AG04450 (cell line): ENCODE measurements at places on chromosomes 12 and 14.

GRCh38 chr14:64112867-64113678, 181.1 kb downstream of the ESR2 start:
- DNase-seq: no peak

DNA sequence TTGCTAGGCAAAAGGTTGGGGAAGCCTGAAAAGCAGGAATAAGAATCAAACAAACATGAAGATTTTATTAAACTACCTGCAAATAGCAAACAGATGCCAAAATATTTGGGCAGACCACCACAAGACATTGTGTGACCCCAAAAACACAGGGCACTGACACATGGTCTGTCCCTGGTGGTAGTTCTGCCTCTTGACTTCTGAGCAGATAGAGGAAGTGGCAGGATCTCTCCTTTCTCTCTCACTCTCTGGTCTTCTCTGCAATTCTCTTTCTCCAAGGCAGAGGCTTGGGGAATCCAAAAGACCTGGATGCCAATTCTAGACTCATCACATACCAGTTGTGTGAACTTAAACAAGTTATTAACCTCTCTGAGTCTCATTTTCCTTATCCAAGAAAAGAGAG, 4.3 kb upstream of the PTGDR start:
- no peak for DNase-seq

GRCh38 chr14:32434880-32435279, 105.8 kb downstream of the AKAP6 start:
- no peak for DNase-seq

DNA sequence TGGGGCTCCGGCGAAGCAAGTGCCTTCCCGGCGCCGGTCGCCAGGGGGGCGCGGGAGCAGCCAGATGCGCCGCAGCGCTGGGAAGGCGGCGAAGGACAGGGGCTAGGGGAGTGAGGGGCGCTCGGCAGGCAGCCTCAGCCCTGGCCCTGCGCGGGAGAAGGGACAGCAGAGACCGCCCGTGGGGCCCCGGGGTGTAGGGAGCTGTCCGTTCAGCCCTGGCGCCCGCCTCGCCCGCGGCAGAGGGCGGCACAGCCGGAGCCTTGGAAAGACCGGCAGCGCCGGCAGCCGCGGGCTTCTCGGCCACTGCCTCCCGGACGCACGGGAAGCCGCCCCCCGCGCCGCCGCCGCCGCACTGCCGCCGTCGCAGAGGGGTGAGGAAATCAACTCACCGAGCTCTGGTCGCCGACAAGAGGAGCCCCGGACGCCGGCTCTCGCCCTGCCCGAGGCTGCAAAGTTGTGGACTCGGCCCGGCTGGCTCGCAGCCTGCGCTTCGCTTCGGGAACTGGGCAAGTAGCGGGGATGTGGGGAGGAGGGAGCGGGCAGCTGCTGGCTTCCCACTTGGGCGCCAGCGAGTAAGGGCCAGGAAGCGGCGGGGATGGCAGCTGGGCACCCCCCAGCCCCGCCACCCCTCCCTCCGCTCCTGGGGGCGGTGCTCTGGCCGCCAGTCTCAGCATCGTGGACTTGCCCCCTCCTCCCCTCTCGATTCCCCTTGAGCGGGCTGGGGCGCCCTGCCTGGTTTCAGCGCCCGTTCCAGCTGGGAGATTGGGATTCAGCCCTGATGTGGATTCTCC, at the start of gene ZDHHC22:
Gene ZDHHC22, minus strand, starts transcription at position 578 of the 791 bp plus-strand sequence. CDS start 2,053 bp downstream, outside the sequence.
- DNase-seq: no peak

DNA sequence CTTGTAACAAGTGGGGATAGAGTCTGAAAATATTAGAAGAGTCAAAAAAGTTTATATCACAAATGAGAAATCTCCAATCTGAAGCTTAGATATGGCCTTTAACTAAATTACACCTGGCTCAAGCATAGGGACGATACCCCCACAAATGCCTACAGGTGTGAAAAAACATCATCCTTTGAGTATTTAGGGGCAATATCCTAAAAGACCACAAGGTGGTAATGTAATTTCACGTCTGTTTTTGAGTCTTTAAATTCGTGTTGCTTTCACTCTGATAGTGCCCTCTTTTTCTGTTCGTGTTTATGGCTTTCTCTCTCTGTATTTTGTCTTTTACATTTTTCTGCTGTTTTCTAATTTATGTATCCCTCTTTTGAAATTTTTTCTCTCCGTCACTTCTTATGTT, 84.3 kb downstream of the ETNK1 start:
- DNase-seq: no peak

DNA sequence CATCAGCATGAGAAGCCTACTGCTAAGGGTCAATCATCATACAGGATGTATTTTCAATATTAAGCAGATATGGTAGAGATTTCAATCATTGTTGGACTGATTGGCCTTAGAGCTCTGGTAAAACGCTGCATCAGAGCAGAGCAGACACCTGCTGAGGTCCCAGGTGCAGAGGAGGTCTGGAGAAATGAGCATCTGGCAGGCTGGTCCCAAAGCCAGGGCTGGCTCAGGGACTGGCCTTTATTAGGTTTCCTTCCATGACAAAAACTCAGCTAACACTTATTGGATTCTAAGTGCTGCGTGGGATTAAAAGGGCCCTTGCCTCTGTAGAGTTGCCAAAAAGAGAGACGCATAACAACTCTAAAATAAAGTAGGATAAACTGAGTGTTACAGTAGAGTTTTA, 29.7 kb downstream of the AKAP6 start:
- DNase-seq: no peak

GRCh38 chr12:126347421-126347820, 1282.2 kb downstream of the AACS start:
- DNase-seq: no peak

DNA sequence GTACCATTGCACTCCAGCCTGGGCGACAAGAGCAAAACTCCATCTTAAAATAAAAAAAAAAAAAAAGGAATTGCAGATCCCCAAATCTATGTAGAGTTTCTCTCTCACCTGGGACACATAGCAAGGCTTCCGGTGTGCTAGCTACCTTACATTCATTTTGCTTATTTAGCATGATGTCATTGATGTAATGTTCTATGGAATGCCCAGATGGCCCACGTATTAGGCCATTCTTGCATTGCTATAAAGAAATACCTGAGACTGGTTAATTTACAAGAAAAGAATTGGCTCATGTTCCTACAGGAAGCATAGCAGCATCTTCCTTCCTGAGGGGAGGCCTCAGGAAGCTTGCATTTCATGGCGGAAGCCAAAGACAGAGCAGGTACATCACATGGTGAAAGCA, 36.9 kb upstream of the A2ML1 start:
- DNase-seq: no peak

GRCh38 chr12:49554266-49554665, 13.7 kb downstream of the MCRS1 start:
- no peak for DNase-seq

- no peak for DNase-seq
Measured at GRCh38 chr12:77847060-77847541, 16.4 kb downstream of the NAV3 start.

GRCh38 chr12:77493302-77494168, 337.2 kb upstream of the NAV3 start:
- DNase-seq: no peak

GRCh38 chr14:73290279-73290678, 53.0 kb downstream of the PAPLN start:
- no peak for DNase-seq

GRCh38 chr12:62372134-62372533, 94.5 kb upstream of the MON2 start:
- no peak for DNase-seq

GRCh38 chr14:22613736-22614239, 15.7 kb downstream of the ABHD4 start:
- no peak for DNase-seq

GRCh38 chr12:10409392-10409791, at the start of gene KLRC4:
KLRC4 (minus strand) TSS chr12:10409757; CDS start chr12:10409575, 182 bp downstream.
- no peak for DNase-seq

- no peak for DNase-seq
Measured at GRCh38 chr12:58268069-58268468, 326.7 kb downstream of the ATP23 start.

DNA sequence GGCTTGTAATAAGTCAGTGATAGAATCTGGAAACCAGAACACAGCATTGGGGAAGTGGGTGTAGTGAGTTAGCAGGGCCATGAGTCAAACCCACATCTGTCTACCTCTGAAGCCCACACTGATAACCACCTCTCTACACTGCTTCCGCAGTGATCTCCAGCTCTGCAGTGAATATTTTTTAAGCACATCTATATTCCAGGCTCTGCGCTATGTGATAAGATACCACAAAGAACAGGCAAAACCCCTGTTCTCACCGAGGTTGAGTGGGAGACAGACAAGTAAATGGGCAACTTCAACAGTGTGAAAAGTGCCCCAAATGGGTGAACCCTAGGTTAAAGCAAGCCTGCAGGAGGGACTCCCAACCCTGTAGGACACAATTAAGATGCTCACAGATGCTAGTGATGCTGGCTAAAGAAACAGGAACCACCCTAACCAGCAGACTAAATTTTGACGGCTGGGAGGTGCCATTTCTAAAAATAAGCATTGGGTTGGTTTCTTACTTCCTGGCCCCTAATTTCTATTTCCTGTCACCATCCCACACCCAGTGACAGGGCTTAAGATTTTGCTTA, 375.0 kb downstream of the DPF3 start:
- no peak for DNase-seq

- no peak for DNase-seq
Measured at GRCh38 chr14:82896476-82896875, 1362.8 kb upstream of the SEL1L start.

GRCh38 chr12:30437044-30437443, 258.6 kb downstream of the IPO8 start:
- no peak for DNase-seq

DNA sequence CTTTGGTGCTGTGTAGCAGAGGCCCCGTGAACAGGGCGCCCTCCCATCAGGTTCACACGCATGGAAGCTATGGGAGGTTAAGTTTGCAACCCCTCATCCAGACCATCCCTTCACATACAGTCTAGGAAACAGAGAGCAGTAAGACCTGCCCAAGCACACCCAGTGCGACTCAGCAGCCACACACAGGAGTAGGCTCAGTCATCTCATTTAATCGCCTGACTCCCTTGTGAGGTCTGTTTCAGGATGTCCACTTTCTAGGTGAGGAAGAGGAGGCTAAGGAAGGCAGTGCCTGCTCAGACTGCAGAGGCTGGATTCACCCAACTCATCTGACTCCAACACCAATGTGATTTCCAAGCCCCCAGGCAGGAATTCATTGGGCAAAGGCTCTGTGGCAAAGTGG, 11.9 kb downstream of the BDKRB1 start:
- DNase-seq: no peak

GRCh38 chr14:101854366-101854765, 92.9 kb downstream of the PPP2R5C start:
- DNase-seq: no peak

GRCh38 chr12:28568118-28568517, 377.9 kb downstream of the CCDC91 start:
- DNase-seq: peak; percentile 73

DNA sequence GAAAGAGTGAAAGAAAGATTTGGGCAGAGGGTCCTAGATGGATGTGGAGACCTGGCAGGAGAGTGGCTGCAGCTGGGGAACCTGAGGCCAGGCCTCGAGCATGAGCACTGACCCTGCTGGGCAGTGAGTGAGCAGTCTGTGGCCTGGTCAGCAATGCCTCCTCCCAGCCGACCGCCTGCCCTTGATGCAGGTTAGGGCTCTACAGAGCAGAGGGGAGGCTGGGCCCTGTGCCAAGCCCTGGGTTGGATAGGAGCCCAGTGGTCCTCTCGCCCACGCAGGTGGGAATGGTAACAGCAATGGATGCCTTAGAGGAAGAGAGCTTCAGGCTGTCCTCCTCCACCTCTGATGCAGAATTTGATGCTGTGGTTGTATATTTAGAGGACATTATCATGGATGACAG, 59.8 kb downstream of the RAB35 start:
- no peak for DNase-seq

DNA sequence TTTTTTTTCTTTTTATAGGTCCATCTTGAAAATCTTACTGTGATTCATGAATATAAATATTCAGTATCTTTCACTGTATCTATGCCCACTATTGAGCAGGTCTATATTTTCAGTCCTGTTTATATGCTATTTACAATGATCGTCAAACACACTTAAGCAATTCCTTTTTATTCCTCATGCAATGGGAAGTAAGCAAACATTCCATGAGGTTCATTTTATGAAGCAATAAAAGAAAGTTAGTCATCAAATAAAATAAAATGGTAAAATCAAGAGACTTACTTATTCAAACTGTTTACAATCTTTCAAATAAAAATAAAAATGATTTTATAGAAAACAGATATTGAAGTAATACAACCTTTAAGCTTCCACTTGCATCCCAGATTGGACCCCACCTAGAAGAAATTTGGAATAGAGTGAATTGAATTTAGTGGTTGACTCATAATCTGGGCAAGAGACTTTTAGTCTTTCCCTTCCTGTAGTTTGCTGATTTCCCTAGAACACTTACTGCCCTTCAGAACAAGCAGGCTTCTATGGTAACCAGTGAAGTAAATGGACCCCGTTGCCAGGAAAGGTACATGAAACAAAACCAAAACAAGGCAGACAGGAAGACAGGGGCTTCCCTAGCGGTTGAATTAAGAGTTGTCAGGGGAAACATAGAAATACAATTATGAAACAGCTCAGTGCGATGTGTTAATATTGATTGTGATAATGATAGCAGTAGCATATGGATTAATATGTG, 241.0 kb upstream of the ATP2B1 start:
- DNase-seq: no peak

DNA sequence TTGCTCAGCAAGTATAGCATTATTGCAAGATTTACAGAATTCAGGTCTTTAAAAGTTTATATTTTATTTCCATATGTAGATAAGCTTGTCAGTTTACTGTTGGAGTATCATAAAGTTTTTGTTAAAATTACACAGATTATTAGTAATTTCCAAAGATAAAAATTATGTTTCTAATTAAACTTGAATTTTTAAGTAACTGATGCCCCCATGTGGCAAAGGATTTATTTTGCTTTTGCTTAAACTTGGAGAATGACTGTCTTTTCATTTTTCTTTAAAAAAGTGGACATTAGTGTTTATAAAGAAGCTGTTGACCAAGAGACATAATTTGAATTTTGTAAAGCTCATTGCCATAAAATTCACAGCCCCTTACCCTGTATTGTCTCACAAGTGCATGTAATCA, 45.8 kb downstream of the ETNK1 start:
- no peak for DNase-seq

GRCh38 chr12:131241517-131241916, 287.8 kb downstream of the ADGRD1 start:
- DNase-seq: no peak

DNA sequence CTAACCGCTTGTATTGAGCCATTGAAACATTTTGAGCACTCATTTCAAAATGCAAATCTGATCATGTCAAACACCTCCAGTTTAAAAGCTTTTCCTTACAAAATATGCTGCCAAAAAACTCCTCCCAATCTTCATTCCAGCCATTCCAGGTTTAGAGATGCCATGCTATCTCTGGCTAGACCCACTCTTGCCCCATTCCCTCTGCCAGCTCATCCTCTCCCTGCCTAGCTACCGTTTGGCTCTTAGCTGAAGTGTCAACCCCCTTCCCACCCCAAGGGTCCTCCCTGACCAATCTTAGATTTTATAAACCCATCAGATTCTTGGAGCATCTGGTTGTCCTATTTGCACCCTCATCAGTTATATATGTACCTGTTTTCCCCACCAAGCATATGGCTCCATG, 75.0 kb downstream of the SCAF11 start:
- DNase-seq: no peak

- no peak for DNase-seq
Measured at GRCh38 chr12:127503246-127503645, 763.7 kb upstream of the TMEM132C start.

GRCh38 chr12:95723693-95724384, 66.7 kb downstream of the NTN4 start:
- DNase-seq: no peak
